ENCODE measurements at places on chromosomes 13 and 19.

- no peak for DNase-seq
These were observed 11.3 kb downstream of the HSPH1 start for GRCh38 chr13:31150315-31150985.

DNA sequence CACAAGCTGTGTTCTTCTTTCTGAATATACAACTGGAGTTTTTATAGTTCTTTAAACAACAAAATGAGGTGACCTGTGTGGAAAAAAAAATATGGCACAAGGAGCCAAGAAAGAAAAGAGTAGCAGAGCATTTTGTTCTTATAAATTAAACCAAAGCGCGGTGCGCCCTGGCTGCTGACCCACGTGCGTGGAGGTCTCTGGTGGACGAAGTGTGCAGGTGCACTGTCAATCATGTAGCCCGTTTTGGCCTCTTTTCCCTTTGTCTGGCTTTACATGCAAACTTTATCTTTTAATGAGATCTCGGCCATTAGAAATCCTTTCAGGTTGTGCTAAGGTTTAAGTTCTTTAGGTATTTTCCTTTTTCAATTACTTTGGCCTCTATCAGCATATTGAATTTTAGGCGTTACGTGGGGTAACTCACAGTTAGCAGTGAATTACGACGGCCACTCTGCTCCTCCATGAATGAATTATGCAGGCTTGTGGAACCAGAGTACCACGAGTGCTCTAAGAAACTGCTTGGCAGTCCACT is 443.9 kb upstream of the SLC10A2 start:
- no peak for DNase-seq

DNA sequence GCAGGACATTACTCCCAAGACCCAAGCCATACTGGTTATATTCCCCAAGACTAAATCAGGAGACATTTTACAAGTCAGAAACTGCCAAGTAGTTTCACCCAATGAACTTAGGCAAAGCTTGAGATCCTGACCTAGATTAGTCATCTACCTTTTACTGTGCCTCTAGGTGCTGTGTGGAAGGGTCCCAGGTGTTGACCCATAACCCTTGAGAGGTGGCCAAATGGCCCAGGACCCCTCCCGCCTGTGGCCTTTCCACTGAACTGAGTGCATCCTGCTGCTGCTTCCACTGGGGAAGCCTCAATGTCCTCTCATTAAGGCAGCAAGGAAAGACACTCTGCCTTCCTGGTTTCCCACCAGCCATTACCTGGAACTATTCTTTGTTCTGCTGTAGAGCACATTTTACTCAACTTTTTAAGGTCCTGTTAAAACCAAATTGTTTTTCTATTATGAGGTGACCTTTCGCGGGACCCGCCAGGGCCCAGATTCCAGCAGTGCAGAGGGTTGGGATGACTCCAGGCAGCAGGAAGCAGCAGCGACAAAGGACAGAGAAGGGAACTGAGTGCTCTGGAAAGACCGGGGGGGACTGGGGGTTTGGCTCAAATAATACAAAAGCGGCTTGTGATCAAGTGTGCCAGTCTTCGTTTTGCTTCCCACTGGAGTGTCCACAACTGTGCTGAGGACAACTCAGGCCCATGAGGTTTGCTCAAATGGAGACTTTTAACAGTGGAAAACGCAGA is 27.1 kb downstream of the ANKRD10 start:
- DNase-seq = no peak

DNA sequence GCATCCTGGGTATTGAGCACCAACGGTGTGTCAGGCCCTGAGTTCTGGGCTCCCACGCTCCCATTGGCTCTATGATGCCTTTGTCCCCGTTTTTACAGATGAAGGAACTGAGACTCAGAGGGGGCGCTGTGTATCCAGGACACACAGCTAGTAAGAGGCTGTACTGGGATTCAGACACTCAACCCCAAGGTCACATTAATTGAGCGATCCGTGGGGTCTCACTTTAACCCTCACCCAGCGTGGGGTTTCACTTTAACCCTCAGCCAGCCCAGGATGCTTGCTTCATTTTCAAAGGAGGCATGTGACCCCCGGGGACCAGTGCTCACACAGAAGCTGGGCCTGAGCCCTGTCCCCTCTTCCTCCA is 42.6 kb downstream of the CYP4F22 start:
- DNase-seq = no peak

DNA sequence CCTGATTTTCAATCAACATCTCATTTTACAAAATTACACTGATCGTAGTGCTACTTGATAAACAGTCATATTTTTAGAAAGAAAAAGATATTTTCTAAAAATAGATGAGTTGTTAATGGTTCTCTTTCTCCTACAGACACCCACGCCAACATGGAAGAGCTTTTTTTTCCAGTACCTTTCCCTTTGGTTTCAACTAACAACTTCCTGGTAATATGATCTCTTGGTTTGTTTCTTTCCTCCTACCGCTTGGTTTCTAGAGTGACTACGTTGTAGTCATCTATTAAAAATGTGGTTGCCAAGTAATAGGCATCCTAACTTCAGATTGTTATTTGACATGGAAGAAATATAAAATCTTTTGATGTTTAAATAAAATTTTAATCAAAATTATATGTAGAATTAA is 189.0 kb downstream of the LACC1 start:
- no peak for DNase-seq

- no peak for DNase-seq
These were observed 1466.1 kb downstream of the UQCRFS1 start for GRCh38 chr19:27746691-27747380.

DNA sequence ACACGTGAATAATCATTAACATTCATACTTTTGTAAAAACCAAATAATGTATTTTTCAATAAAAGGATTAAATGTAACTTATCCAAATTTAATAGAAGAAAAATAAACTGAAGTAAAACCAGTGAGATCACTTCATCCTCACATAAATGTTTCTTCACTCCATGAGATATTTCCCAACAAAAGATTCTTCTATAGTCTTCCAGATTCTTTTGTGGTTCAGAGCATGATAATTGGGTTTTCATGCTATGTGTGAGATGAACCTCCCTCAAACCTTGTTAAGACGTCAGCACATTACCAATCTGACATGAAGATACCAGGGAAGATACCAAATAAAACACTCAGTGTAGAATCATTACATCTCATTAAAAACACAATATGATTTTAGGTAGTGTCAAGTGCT is 62.9 kb upstream of the OXGR1 start:
- no peak for DNase-seq

All from GF-D8 (cell line).